ENCODE measurements at places on chromosomes 4 and X.
A peak's percentile ranks its signal among the peaks of the same experiment; 100 is the strongest.

DNA sequence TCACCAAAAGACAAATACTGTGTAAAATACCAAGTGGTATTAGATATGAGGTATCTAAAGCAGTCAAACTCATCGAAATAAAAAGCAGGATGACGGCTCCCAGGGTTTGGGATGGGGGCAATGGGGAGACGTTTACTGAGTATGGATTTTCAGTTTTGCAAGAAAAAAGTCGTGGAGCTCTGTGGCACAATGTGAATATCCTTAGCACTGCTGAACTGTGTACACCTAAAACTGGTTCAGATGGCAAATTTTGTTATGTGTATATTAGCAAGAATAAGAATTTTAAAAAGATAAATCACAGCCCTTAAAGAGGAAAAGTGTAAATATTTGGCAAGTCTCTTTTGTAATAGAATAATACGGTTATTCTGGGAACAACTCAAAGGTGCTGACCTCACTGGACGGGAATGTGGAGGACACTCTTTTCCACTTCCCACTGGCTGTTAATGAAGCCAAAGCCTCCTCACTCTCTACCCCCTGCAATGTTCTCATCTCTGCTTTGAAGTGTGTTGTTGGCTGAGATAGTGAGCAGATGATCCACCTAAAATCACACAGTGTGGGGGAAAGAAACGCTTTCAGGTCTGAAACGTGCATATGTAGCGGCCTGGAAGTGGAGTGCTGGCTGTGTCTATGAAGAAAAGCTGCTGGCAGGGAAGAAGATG, 49.2 kb downstream of the SEL1L3 start:
- no peak for DNase-seq

DNA sequence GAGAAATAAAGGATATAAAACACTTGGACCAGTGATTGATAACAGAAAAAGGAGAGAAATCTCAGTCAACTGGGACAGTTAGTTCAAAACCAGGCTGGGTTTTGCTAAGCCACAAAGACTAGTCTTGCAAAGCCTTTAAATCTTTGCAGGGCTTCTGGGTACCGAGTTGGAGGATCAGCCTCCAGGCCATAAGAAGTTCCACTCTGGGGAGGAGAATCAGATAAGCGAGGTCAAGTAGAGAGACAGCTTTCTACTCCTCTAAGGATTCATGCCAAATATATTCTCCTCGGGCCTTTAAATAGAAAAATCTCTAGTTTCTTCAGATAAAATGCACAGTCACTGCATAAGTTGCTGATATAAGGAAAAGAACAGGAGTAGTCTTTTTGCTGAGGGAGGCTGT, 92.7 kb downstream of the MFAP3L start:
- no peak for DNase-seq

DNA sequence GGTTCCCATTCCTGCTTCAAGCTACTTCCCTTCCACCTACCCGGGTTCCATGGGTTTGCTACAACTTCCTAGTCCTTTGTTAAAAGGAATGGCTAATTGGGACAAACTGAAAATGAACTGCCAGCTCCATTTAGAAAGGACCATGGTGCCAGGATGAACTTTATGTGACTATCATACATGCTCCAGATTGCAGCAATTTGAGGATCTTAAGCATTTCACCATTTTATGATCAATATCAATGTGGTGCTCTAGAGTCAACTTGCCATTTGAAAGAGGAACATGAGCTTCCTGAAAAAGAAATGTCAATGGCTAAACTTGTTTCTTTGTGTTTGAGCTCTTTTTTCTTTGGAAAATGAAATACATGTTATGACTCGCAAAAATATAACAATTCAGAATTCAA, 92.7 kb upstream of the IL15 start:
- no peak for DNase-seq

GRCh38 chr4:119626943-119627266, 1.7 kb downstream of the PDE5A start:
- DNase-seq = no peak

DNA sequence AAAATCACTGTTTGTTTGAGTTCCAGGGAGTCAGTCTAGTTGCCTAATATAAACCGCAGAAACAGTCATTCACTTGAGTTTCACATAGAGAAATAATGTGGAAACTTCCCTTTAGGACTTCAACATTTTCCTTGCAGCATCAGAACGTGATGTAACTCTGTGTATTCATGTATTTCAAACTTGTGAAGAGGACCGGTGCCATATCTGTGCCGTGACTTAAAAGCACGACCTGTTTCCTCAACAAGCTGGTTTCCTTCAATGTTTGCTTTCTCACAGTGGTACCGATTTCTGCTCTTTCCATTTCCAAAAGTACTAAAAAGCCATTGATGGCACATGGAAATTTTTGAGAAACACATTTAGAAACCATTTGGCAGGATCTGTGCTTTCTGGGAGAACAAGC, 166.6 kb upstream of the RAPGEF2 start:
- DNase-seq = no peak

GRCh38 chr4:95180531-95181242, 368.1 kb downstream of the UNC5C start:
- DNase-seq = no peak

DNA sequence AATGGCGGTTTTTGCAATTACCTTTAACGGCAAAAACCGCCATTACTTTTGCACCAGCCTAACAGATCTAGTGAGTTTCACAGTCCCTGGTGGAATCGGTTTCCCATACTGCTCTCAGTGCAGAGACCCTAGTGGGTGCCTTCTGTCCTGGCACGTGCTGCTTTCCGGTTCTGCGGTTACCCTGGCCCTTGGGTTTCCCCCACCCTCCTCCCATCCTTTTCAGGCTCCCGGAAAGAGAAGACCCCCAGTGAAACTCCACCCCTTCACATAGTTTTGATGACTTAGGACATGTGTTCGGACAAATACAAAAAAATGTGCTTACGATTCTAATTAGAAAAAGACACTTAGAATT, 36.9 kb downstream of the NLGN3 start:
- DNase-seq = peak; percentile 33

- DNase-seq = no peak
Observed at GRCh38 chr4:3426465-3427133, 15.2 kb upstream of the HGFAC start.

- no peak for DNase-seq
Observed at GRCh38 chr4:112318239-112319142, 21.3 kb downstream of the ALPK1 start.

- DNase-seq = no peak
Observed at GRCh38 chrX:140767646-140768045, 58.1 kb downstream of the LINC00632 start.

- DNase-seq = no peak
Observed at GRCh38 chr4:118281611-118282442, 71.0 kb downstream of the PRSS12 start.

DNA sequence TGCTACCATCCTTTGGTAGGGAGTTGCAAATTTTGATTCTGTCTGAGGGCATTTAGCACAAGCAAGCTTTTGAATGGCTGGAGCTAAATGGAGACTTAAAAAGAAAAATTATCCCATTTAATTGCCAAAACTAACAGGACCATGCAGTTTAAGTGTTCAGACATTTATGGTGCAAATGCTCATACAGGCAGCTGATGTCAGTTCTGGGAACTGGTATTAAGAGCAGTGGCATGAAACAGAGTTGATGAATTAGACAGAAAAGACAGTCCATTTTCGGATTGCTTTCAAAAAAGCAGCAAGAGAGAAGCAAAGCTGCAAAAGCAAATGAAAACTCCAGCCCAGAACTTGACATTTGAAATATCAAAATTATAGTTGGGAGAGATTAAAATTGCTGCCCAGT, 1.3 kb downstream of the SCRG1 start:
- no peak for DNase-seq

GRCh38 chr4:153771046-153771445, 11.2 kb upstream of the RNF175 start:
- no peak for DNase-seq

DNA sequence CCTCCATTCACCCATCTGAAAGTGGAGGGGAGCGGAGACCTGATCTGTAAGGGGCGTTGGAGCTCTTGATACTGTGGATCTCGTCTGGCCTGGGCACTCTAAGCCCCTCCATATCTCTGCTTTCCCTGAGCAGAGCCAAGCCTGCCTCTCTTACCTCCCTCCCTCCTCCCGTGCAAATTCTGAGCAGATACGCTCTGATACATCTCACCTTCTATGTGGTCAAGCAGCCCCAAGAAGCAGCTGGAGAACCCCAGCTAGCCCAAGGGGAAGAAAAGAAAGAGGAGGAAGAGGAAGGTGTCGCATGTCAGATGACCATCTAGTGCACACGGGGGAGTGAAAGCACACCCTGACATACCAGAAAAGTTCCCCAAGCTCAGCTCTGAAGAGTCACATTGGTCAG, 1.9 kb upstream of the DGAT2L6 start:
- no peak for DNase-seq

- DNase-seq = no peak
Observed at GRCh38 chr4:156228676-156229075, 275.0 kb upstream of the CTSO start.

- no peak for DNase-seq
Observed at GRCh38 chrX:96126182-96126581, 558.5 kb upstream of the DIAPH2 start.

GRCh38 chr4:133095591-133095990, 53.5 kb upstream of the PCDH10 start:
- DNase-seq = no peak

DNA sequence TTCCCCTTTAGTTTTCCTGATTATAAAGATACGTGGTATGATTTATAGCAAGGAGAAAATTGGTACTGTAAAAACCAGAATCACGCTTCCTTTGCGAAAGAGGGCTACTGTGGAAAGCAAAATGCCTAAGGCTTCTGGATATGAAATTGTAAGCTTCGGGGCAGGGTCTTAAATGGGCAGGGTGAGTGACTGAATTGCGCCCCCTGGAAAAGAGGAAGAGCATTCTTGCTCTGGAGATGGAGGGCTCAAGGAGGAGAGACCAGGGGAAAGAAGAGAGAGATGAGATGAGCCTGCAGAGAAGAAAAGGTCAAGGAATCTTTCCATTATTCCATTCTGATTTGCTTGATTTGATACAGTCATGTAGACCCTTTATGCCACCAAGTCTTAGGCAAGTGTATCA, 13.1 kb upstream of the ETNPPL start:
- DNase-seq = no peak

DNA sequence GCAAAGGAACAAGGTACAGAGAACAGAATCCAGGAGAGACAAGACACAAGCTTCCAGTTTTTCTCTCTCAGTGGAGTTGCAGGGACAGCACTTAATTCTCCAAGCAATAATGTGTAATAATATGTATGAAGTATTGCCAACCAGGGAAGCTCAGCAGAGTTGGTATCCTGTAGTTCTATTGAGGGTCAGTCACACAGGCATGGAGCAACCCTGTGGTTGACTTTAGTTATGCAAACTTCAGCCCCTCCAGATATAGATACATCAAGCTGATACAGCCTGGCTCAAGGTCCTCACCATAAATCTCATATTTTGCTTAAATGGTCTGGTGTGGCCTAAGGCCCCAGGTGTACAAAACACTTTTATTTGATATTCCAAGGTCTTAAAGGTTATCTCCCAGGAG, 248.6 kb upstream of the EPHA5 start:
- no peak for DNase-seq

GRCh38 chrX:41153448-41153847, 68.2 kb downstream of the USP9X start:
- DNase-seq = no peak

DNA sequence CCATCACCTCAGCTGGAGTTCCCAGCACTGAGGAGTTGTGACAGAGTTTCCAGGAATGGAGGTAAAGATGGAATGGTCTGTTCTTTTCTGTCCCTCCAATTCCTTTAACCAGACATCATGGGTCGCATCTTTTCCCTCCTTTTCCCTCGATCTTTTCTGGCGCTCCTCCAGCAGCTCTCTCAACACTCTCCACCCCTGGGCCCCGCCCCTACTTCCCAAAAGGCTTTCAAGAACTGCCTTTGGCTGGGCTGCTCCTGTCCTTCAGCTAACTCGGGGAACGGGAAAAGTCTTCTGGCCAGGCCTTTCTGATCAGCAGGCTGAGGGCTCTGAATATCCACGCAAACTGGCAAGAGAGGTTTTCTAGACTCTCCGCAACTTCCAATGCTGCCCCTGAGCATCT, 34.0 kb downstream of the UTP14A start:
- DNase-seq = no peak

GRCh38 chr4:70627620-70628019, 924 bp upstream of the ENAM start:
- DNase-seq = no peak

- no peak for DNase-seq
Observed at GRCh38 chr4:26807330-26807729, 53.3 kb upstream of the STIM2 start.

- no peak for DNase-seq
Observed at GRCh38 chr4:187586892-187587291, 408.7 kb upstream of the ZFP42 start.

DNA sequence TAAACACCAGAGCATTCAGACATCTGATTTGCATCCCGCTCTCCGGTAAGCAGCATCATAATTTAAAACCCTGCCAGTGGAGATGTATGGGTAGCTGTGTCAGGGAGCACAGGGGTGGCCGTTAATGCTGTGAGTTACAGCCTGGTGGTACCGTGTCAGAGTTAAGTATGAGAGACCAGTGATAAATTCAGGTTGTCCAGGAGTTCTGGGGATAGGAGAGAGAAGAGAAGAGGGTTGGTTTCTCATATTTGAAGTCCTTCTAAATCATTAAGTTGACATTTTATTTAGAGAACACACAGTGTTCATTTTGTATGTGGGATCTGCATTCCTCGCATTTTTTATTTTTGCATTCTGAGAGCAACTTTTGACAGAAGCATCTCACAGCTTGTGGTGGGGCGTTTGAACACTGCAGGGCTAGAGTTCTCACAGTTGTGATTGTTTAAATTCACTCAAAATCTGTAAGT, 157.6 kb downstream of the DCLK2 start:
- no peak for DNase-seq
